ENCODE measurements at places on chromosomes 5 and 9. TPM values are rescaled to one million over a fixed set of nuclear protein-coding genes. Genes with fewer than 3 reads are reported as not detected.

DNA sequence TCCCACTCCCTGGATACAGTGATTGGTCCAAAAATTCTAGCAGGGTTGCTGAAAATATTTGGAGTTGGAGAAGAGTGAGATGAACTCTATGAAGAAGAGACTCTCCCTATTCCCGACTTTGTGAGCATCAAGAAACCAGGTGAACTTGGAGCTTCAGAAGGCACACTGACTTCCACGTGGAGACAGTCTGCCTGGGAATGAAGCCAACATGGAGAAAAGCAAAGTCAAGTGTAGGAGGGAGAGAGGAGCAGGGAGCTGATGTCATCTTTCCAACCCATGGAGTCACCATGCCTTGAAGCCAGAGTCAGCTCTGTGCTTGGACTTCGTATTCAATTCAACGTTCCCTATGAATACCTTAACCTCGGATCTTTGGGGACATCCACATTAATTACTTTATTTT, 125.1 kb downstream of the NPR3 start:
- DNase-seq = no peak
- no peaks in the 10 kb centered on the region for H3K36me3 ChIP-seq
- no peaks in the 10 kb centered on the region for H3K27me3 ChIP-seq
- H3K27ac ChIP-seq = no peak overlapping the region
- H3K4me1 ChIP-seq = peaks cover 17% of the 10 kb centered on the region

GRCh38 chr5:75951716-75952115, 131.5 kb upstream of the SV2C start:
- no peaks in the 10 kb centered on the region for H3K36me3 ChIP-seq
- no peaks in the 10 kb centered on the region for H3K4me1 ChIP-seq
- DNase-seq = no peak
- H3K27ac ChIP-seq = no peak overlapping the region
- no peak overlapping the region for H3K4me3 ChIP-seq

DNA sequence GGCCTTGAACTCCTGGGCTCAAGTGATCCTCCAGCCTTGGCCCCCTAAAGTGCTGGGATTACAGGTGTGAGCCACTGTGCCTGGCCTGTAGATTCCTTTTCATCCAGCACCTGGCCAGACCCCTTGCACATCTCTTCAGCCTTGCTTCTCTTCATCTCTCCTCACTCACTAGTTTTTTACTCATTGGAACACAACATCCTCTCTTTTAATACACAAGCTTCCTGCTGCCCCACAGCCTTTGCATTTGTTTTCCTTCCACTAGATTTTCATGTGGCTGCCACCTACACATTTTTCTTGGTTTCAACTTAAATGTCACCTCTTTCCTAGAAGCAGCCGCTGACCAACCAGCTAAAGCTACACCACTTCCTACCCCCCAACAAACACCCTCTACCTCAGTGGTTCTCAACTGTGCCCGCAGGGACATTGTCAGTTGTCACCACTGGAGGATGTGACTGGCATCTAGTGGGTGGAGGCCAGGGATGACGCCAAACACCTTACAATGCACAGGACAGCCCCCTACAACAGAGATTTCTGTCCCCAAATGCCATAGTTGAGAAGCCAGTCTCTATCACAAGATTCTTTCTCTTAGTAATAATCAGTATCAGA, 33.7 kb downstream of the HAVCR1 start:
- no peaks in the 10 kb centered on the region for H3K27me3 ChIP-seq
- DNase-seq = peak; percentile 95
- peak overlapping the region; percentile 12 for H3K4me3 ChIP-seq
- peak overlapping the region; percentile 95 for H3K27ac ChIP-seq
- peaks cover 92% of the 10 kb centered on the region for H3K4me1 ChIP-seq
- H3K36me3 ChIP-seq = peaks cover 66% of the 10 kb centered on the region

Gene ANKRD31
- total RNA-seq = 0.26 TPM

Gene MEF2C
- total RNA-seq = 0.53 TPM

DNA sequence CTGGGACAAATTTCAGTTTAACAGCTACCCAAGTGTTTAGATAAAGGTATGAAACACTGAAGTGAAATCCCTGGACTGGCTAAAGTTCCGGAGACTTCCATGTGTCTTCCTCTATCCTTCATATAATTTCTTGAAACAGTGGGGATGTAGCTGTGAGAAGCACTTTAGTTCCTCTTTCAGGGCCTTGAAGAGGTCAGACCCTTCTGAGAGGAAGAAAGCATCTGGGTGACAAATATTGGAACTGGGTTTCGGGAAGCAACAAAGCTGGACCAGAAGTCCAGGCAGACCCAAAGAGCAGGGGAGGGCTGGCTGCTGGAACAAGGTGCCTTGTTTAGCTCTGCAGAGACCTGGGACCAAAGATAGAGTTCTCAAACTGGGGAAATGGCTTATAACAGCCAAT, 75.4 kb upstream of the ZFAND5 start:
- peaks cover 3% of the 10 kb centered on the region for H3K36me3 ChIP-seq
- no peak overlapping the region for H3K27ac ChIP-seq
- DNase-seq = no peak
- H3K27me3 ChIP-seq = peaks cover 12% of the 10 kb centered on the region
- H3K4me3 ChIP-seq = no peak overlapping the region
- H3K4me1 ChIP-seq = peaks cover 30% of the 10 kb centered on the region

GRCh38 chr9:113542741-113543140, 79.2 kb downstream of the RGS3 start:
- DNase-seq = no peak
- H3K27me3 ChIP-seq = no peaks in the 10 kb centered on the region
- no peak overlapping the region for H3K4me3 ChIP-seq
- H3K4me1 ChIP-seq = peaks cover 25% of the 10 kb centered on the region
- peak overlapping the region; percentile 32 for H3K27ac ChIP-seq

GRCh38 chr9:1722404-1722803, 292.7 kb upstream of the SMARCA2 start:
- no peaks in the 10 kb centered on the region for H3K4me1 ChIP-seq
- no peak for DNase-seq
- H3K27me3 ChIP-seq = no peaks in the 10 kb centered on the region
- H3K36me3 ChIP-seq = no peaks in the 10 kb centered on the region

- no peaks in the 10 kb centered on the region for H3K36me3 ChIP-seq
- no peak for DNase-seq
- no peak overlapping the region for H3K27ac ChIP-seq
- no peak overlapping the region for H3K4me3 ChIP-seq
- no peaks in the 10 kb centered on the region for H3K4me1 ChIP-seq
These were observed 369.3 kb upstream of the TRPC7 start for GRCh38 chr5:136734628-136735027.

Gene PARP8
- total RNA-seq = 80.0 TPM

DNA sequence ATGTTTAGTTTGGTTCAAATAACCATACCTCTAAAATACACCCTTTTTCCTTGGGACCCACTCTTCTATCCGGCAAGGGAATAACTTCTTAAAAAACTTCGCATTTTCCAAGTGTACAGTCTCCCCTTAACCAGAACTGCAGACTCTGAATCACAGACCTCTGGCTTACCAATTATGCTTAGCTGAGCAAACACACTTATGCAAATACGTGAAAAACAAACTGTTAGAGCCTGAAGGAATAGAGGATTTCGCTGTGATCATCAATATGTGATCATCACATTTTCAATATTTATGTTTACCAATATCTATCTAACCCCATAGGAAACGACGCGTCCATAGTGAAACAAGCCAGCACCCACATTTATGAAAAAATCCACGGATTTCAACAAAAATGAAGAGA, 1.3 kb downstream of the LPAR1 start:
- H3K4me3 ChIP-seq = no peak overlapping the region
- no peak for DNase-seq
- H3K27me3 ChIP-seq = peaks cover 28% of the 10 kb centered on the region
- H3K36me3 ChIP-seq = peaks cover 6% of the 10 kb centered on the region
- H3K27ac ChIP-seq = no peak overlapping the region

Gene IPO11
- 34.8 TPM for total RNA-seq

GRCh38 chr5:105726093-105726492, 1944.6 kb downstream of the EFNA5 start:
- H3K36me3 ChIP-seq = no peaks in the 10 kb centered on the region
- H3K4me3 ChIP-seq = no peak overlapping the region
- H3K27me3 ChIP-seq = no peaks in the 10 kb centered on the region
- no peaks in the 10 kb centered on the region for H3K4me1 ChIP-seq
- DNase-seq = no peak

Gene MARCOL
- not detected for total RNA-seq

GRCh38 chr5:6840136-6840793, 127.0 kb downstream of the TENT4A start:
- peaks cover 8% of the 10 kb centered on the region for H3K27me3 ChIP-seq
- H3K4me3 ChIP-seq = no peak overlapping the region
- no peaks in the 10 kb centered on the region for H3K36me3 ChIP-seq
- no peak for DNase-seq

Gene NMUR2
- not detected for total RNA-seq

GRCh38 chr5:120252839-120253238, 211.3 kb upstream of the PRR16 start:
- no peaks in the 10 kb centered on the region for H3K36me3 ChIP-seq
- no peaks in the 10 kb centered on the region for H3K4me1 ChIP-seq
- H3K27me3 ChIP-seq = no peaks in the 10 kb centered on the region
- H3K27ac ChIP-seq = no peak overlapping the region
- no peak for DNase-seq

Gene PROP1
- not detected for total RNA-seq

DNA sequence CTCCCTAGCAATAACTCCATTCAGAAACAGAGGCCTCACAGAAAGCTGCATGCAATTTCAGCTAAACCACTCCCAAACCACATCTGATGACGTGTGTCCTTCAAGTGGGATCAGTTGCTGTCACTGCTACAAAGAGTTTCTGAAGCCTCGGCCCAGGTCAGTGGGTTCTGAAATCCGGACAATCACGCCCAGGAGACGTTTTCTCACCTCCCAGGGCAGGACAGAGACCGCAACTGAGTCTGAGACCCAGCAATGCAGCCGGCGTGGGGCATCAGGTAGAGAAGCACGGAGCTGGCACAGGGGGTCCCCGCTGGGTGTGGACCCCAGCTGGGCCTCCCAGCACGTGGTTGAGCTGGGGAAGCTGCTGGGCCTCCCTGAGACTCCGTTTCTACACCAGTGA, 2.6 kb upstream of the UBE2QL1 start:
- peaks cover 43% of the 10 kb centered on the region for H3K27me3 ChIP-seq
- H3K27ac ChIP-seq = no peak overlapping the region
- H3K4me3 ChIP-seq = no peak overlapping the region
- no peak for DNase-seq
- H3K4me1 ChIP-seq = peaks cover 2% of the 10 kb centered on the region

DNA sequence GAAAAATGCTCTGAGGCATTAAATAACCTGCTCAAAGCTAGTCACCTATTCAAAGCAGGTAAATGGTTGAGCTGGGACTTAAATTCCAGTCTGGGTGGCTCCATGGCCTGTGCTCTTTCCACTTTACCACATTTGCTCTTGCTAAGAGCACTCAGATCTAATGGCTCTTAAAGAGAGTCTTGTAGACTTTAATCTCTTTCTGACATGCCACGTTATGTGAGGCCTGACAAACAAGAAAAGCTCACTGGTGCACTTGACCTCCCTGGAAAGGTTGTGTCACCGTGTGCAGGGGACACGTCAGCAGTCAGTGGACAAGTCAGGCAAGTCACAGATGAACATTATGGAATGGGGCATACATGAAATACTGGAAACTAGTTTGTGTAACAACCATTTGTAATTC, 129.9 kb upstream of the RPS23 start:
- no peak overlapping the region for H3K27ac ChIP-seq
- no peak overlapping the region for H3K4me3 ChIP-seq
- DNase-seq = no peak
- no peaks in the 10 kb centered on the region for H3K36me3 ChIP-seq
- no peaks in the 10 kb centered on the region for H3K4me1 ChIP-seq

Gene DNM1
- total RNA-seq = 0.29 TPM

- no peaks in the 10 kb centered on the region for H3K27me3 ChIP-seq
- peaks cover 36% of the 10 kb centered on the region for H3K4me1 ChIP-seq
- no peak overlapping the region for H3K27ac ChIP-seq
- no peak for DNase-seq
These were observed 66.8 kb upstream of the ABL1 start for GRCh38 chr9:130768265-130768664.

DNA sequence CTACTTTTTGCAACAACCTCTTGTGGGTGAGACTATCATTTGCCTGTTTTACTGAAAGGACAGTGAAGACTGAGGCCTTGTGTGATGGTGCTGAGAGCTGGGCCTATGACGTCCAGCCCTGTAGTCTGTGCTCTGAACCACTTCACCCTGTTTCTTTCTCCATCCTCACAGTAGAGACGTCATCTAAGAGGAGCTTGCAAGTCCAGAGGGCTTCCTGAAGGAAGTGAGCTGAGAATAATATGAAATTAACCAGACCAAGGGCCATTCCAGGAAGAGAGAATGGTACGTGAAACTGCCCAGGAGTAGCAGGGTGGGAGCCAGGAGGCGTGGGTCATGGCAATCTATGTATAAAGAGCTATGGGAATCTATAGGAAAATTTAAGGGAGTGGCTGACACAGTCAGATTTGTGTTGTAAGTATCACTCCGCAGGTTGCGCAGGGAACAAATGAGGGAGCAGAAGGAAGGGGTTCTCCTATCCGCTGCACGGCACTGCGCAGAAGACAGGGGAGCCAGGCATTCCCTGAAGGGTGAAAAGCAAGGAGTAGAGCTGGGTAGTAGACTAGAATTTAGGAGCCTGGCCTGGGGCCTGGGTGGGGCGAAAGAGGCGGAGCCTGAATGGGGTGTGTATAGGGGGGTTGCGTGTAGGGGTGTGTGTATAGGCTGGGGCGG, 596 bp upstream of the FGFR4 start:
- peaks cover 36% of the 10 kb centered on the region for H3K27me3 ChIP-seq
- no peak for DNase-seq
- peaks cover 4% of the 10 kb centered on the region for H3K4me1 ChIP-seq
- H3K4me3 ChIP-seq = peak overlapping the region; percentile 60
- H3K36me3 ChIP-seq = no peaks in the 10 kb centered on the region

- H3K27me3 ChIP-seq = no peaks in the 10 kb centered on the region
- H3K36me3 ChIP-seq = no peaks in the 10 kb centered on the region
- peak; percentile 60 for DNase-seq
- no peak overlapping the region for H3K27ac ChIP-seq
These were observed 35.3 kb upstream of the CLPTM1L start for GRCh38 chr5:1380011-1380817.

DNA sequence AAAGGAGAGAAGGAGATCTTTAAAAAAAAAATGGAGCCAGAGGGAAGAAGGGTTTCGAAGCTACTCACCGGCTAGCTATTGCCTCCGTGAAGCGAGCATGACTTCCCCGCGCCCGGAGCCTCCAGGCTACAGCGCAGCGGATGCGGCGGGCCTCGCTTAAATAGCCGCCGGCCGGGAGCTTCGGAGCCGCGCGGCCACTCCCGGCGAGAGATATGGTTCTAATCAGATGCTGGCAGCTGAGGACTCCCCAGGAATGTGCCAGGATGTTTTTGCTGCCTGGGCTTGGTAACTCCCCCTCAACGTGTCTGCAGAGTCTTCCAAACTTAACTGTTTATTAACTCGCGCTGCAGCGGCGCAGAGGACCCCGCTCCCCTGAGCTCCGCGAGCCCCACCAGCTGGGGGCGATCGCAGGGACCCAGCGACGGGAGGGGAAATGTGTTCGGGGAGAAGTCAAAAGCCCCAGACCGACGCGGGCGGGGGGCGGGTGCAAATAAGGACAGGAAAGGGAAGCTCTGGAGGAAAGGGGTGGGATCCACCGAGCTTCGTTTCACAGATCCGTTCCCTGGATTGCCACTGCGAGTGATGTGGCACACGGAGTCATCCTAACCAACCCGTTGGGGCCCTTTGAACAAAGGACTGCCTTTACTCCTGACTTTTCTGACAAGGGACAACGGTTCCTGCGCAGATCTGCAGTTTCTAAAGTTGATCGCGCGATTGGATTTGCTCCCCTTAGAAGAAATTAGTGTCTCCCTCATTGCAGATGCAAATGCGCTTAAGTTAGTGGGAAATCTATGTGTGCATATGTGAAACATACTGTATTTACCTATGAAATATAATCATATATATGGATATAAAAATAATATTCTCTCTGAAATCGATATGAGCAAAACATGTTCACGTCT, at the start of gene DAB2:
TSS of gene DAB2 (minus strand) at position 245 of the 902 bp plus-strand sequence. CDS start 30,660 bp downstream, outside the sequence.
- peaks cover 44% of the 10 kb centered on the region for H3K27me3 ChIP-seq
- H3K27ac ChIP-seq = no peak within 1 kb of the TSS
- peak; percentile 59 for DNase-seq
- H3K4me3 ChIP-seq = peak within 1 kb of the TSS; percentile 68
- H3K4me1 ChIP-seq = peaks cover 5% of the 10 kb centered on the region
- no peaks in the 10 kb centered on the region for H3K36me3 ChIP-seq

Data from activated CD8-positive, alpha-beta T cell treated with anti-CD3 and anti-CD28 coated beads, Interleukin-2, amount 10 ng/mL, durations not matched to agents 7 days and 5 days (primary cell).